ENCODE measurements at places on chromosomes 3 and 15.
A peak's percentile ranks its signal among the peaks of the same experiment; 100 is the strongest.

- DNase-seq, result no peak
- no peak overlapping the region for H3K4me3 ChIP-seq
- H3K27me3 ChIP-seq, result no peaks in the 10 kb centered on the region
- H3K27ac ChIP-seq, result no peak overlapping the region
- peaks cover 63% of the 10 kb centered on the region for H3K36me3 ChIP-seq
These were observed 5.2 kb downstream of the ANAPC13 start for GRCh38 chr3:134480546-134480945.

DNA sequence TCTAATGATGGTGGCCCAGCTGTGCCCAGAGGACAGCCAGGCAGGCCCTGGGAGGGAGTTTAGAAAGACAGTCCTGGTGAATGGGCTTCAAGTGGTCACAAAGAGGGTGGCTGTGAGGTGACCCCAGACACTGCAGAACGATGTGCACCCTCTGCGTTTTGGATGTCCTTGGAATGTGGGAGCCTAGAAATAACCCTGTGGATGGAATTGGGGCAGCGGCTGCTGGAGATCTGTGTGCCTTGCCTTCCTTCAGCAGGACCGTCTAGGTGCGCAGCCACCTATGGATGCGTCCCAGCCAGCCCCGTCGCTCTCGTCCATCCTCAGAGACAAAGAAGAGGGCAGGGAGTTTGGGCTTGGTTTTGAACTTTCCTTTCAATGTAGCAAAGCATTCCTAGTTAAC lies 46.5 kb downstream of the KLHL25 start:
- peaks cover 68% of the 10 kb centered on the region for H3K36me3 ChIP-seq
- peak; percentile 46 for DNase-seq
- H3K4me3 ChIP-seq, result no peak overlapping the region
- H3K27me3 ChIP-seq, result no peaks in the 10 kb centered on the region

DNA sequence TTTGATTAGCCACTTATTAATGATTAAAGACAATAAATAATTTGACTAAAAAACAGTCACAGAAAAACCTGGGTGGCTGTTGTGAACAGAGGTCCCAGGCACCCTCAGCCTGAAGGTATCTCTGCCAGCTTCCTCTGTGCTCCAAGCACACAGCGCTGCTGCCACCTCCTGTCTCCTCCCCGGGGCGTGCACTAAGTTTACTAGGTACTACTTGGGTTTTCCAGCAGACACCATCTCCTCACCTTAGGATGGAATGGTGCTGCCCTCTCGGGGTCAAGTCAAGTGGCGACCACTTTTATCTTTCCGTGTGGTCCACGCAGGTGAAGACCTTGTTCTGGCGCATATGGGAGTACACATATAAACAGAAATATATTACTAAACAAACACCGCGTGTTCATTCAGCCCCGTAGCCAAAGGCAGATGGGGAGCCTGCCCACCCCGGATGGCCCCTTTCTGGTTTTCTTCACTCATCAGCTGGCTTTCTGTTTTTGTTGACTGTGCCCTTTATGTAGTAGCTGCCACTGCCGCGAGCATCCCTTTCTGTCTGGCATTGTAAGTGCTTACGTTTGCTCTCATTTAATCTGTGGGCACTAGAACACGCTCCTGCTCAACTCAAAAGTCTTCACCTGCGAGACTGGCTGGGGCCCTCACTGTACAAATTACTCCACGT lies 128.0 kb downstream of the LRIG1 start:
- H3K27ac ChIP-seq, result no peak overlapping the region
- no peak for DNase-seq
- H3K4me3 ChIP-seq, result no peak overlapping the region
- H3K36me3 ChIP-seq, result no peaks in the 10 kb centered on the region

GRCh38 chr3:125116311-125117080 lies 60.7 kb upstream of the HEG1 start:
- no peak for DNase-seq
- no peaks in the 10 kb centered on the region for H3K27me3 ChIP-seq
- no peak overlapping the region for H3K4me3 ChIP-seq
- no peaks in the 10 kb centered on the region for H3K36me3 ChIP-seq
- H3K27ac ChIP-seq, result peak overlapping the region; percentile 61
